ENCODE measurements at places on chromosomes 6 and 20.

- no peak for DNase-seq
Observed at GRCh38 chr6:162187168-162187935, 540.2 kb downstream of the PRKN start.

DNA sequence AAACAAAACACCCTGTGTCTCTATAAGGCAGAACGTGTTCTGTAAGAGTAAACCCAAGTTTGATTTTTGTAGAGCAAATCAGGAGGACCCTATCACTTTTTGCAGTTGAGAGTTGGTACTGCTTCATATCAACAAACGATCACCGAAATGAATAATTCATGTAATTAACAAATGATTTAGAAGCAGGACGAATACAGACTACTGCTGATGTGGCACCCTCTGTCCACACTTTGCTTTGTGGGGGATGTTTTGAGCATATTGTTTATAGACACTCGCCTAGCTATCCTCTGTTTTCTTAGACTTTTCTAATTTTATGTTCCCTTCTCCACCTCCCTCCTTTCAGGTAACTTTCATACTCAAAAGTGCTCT, 1.5 kb downstream of the CD2AP start:
- DNase-seq = no peak

DNA sequence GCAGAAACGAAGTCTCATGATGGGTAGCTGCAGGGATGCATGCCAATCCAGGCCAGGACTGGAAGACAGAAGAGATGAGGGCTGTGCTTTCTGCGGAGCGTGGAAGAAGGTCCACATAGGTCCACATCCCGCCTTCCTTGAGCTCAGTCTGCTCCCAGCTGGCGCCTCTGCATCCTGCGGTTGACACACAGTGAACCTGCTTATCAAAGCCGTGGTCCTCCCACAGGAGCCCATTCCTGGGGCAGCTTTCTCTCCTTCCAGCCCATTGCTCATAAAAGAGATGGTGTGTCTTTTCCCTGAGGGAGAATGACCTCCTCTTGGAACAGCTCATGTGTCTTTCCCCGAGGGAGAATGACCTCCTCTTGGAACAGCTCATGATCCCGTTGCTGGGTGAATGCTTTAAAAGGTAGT, 225.4 kb downstream of the CDH4 start:
- DNase-seq = no peak

GRCh38 chr20:21356386-21356785, 40.9 kb downstream of the NKX2-4 start:
- no peak for DNase-seq

DNA sequence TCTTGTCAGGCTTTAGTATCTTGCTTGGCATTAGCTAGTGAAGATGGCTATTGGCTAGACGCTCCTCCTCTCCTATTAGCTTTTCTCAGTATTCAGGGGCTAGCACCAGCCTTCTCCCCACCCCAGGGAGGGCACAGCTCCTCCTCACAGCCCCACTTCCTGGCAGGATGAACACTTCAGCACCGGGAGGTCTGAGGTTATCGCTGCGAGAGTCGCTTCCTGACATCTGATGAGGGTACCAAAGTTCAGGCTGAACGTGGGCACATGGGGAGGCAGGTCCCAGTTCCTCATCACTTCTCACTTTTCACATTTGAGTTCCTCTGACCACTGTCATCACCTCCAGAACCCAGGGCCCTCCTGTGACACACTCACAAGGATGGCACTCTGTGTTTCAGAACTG, 66.6 kb downstream of the LAMA4 start:
- no peak for DNase-seq
